ENCODE measurements at places on chromosomes 12 and 14.

GRCh38 chr14:53022593-53022992, 71.7 kb upstream of the FERMT2 start:
- peak; percentile 84 for DNase-seq

- DNase-seq = no peak
Measured at GRCh38 chr12:4011597-4011996, 138.4 kb upstream of the PARP11 start.

GRCh38 chr12:79114896-79115295, 250.3 kb downstream of the SYT1 start:
- DNase-seq = no peak

GRCh38 chr12:112001576-112001975, 11.4 kb downstream of the TMEM116 start:
- DNase-seq = no peak

DNA sequence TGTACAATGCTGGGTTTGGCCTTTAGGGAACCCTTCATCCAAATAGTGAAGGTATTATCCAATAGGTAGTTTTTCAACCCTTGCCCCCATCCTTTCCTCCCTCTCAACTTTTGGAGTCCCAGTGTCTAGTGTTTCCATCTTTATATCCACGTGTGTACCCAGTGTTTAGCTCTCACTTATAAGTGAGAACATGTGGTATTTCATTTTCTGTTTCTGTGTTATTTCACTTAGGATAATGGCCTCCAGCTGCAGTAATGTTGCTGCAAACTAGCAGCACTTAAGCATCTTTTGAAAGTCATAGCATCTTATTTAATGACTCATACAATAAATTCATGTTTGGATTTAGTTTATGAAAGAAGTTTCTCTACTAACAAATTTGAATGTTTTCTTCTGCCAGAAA, 442.5 kb downstream of the NELL2 start:
- no peak for DNase-seq

DNA sequence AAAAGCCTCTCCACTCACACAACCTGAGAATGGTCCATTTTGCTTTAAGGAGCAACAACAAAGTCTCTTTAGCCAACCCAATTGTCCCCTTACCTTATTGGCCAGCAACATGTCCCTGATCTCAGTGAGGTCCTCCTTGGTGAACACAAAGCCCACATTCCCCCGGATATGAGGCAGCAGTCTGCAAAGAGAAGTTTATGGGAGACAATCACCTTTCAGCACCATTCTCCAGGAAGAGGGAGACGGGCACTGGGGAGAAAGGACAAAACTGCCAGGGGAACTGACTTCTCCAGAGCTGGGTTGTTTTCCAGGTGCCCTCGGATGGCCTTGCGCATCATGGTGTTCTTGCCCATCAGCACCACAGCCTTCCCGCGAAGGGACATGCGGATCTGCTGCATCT, 1.9 kb downstream of the RPLP0 start:
- no peak for DNase-seq

- DNase-seq = no peak
Measured at GRCh38 chr12:57614948-57615500, 3.8 kb downstream of the ARHGEF25 start.

GRCh38 chr14:78927261-78927660, 757.1 kb downstream of the NRXN3 start:
- no peak for DNase-seq

- no peak for DNase-seq
Measured at GRCh38 chr14:51547701-51548100, 104.0 kb upstream of the FRMD6 start.

DNA sequence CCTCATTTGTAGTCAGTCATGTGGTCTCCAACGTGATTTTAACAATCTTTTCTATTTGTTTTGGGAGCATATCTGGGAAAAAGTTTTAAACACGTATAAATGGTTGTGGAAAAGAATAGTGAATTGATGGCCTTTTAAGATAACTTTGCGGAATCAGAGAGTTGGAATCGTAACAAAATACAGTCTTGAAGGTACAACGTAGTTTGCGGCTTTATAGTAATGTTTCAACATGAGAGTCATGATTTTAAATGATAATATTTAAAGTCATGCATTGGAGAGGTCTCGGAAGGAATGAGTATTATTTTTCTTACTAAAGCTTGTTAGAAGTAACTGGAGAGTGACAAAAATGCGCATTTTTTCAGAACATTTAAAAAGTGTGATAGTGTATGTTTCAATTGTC, 1.6 kb downstream of the AEBP2 start:
- DNase-seq = no peak

DNA sequence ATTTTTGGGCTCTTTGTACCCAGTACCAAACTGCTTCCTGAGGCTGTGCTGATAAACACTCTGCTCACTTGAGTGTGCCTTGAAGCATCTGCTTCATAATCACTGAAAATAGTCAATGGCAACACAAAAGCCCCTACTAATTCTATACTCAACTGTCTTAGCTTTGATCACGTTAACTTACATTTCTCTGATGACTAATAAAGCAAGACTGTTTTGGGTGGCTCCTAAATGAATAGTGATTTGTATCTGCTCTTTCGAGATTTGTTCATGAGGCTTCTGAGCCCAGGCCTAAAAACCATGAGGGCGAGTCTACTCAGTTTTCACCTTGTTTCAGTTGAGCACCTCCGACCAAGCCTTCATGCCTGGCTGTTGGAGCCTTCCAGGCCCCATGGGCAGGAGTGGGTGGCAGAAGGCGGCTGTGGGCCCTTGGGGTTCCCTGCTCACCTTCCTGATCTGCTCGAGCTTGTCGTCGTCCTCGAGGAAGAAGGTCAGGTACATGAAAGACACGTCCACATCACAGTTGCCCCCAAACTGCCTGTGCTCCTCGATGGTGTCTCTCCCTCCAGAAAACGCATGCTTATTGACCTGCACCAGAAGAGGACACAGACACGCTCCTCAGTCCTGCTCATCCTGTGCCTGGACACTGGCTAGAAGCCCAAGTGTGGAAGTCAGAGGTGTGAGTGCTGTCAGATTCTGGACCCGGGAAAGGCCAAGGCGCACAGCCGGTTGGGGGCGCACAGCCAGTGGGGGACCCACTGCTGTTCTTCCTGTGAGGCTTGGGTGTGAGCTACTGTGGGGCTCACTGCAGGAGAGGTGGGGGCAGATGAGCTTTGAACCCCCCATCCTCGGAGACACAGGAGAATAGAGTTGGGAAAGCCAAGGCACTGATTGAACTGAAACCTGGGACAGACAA, 13.7 kb downstream of the SLC25A47 start:
- no peak for DNase-seq

DNA sequence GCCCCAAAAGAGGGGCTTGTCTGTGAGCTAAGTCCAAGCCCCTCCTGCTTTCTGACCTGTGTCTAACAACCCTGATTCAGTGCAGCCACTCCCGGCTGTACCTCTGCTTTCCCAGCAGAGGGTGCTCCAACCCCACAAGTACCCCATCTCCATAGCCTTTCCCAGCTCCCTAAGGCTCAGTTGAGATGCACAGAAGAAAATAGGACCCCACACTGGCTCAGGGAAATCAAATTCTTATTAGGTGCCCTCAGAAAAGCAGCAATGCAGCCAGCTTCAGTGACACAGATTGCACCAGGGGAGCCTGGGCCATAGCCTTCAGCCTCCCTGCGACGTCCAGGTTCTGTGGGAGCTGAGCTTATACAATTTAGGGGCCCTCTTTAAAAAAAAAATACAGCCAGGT, 49.9 kb downstream of the LRRC74A start:
- peak; percentile 72 for DNase-seq

DNA sequence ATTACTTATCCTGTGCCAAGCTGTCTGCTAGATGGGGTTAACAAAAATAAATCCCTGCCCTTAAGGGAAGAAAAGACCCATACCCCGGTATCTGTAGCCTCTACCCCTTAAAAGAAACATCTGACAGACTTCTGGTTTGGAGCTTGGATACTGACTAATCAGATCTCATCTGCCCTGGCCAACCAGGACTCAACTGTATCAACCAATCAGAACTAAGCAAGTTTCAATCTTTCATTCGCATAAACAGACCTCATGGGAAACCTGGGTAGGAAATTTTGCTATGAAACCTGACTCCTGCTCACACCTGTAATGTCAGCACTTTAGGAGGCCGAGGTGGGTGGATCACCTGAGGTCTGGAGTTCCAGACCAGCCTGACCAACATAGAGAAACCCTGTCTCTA, 26.4 kb upstream of the PRMT8 start:
- DNase-seq = no peak

DNA sequence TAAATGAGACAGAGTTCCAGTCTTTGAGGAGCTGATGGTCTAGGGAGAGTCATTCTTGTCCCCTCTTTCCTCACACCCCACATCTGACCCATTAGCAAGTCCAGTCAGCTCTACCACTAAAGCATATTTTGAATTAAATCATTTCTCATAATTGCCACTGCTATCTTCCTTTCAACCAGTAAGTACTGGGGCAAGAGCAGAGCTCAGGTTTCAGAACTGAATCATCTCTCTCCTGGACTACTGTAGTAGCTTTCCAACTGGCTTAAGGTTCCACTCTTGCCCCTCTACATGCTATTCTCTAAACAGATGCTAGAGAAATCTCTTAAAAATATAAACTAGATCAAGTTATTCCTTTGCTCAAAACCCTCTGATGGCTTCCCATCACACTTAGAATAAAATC, 218.3 kb downstream of the TTC6 start:
- DNase-seq = no peak

- DNase-seq = peak; percentile 20
Measured at GRCh38 chr12:111643427-111643826, 42.3 kb downstream of the BRAP start.

DNA sequence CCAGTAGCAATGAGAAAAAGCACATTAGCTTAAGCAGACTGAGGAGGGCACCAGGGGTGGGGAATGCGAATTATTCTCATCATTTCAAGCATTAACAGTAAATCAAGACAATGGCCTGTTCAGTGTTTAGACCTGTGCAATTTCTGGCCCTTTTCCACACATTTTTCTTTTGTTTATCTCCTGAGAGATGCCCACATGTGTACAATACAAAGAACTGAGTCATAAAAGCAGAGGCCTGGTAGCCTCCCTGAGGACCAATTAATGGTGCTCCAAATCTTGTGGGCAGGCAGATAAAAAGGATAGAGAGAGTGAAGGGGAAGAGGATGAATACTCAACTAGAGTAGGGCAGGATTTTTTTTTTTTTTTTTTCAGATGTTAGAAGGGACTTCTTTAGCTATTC, 480.8 kb downstream of the RERGL start:
- no peak for DNase-seq

- peak; percentile 42 for DNase-seq
Measured at GRCh38 chr14:68787092-68787992, 5.5 kb downstream of the ZFP36L1 start.

GRCh38 chr12:91406920-91407341, 224.3 kb upstream of the DCN start:
- peak; percentile 41 for DNase-seq

DNA sequence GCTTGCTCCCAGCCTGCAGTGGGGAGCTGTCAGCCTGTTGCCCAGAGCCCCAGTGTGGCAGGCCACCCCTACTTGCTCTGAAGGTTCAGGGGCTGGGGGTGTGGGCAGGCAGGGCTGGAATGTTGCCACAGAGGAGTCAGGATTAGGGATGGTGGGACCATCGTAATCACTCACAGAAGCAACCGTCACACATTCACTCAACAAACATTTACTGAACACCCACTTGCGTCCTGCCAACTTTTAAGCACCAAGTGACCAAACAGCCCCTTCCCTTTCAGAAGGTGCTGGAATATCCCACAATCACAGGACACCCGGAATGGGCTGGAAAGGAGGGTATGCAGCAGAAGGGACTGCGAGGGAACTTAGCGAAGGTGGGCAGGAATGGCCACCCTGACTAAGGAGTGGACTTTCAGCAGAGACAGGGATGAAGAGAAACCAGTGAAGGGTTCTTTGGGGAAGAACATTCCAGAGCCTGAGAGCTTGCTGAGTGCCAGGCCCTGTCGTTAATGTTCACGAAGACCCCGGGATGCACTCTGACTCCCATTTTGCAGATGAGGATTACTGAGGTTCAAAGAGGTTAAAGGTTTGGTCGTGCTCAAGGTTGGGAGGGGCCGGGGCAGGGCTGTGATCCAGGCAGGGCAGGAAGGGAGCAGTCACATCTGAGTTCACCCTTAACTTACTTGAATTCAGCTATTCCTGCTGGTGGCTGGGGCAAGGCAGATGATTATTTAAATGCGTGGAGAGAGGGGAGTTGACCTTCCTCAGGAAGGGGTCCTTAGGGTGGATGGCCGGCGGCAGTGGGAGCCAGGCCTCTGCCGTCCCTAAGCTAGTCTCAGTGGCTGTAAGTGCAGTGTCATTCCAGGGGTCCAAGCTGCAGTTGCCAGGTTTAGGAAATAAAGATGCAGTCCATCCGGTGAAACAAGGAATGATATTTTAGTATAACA, 2.3 kb upstream of the ZBTB42 start:
- no peak for DNase-seq

DNA sequence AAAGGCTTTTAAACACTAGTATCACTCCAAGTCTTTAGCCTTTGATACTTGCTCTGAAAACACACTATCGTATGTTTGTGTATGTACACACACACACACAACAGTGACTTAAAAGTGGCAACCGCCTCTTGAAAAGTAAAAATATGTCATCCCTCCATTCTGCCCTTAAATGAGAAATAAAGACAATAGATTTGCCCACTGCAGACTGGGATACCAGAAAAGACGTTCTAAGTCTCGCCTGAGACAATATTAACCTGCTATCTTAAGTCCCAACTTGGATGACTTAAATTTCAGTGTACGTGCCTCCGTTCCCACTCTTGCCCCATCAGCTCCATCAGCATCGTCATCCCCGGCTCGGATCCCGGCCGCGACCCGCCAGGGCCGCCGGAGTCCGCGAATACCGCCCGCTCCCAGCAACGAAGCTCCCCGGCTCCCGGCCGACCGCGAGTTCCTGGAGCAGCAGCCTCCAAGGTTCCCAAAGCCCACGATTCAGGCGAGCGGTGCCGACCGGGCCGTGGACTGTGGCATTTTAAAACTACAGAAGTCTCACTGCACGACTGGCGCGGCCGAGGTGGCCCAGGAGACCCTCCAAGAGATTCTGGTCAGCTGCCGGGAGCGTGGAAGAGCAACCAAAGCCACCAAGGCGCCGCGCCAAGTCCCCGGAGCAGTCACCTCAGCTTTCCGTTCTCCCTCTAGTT, 2.8 kb upstream of the ARID2 start:
- peak; percentile 53 for DNase-seq

DNA sequence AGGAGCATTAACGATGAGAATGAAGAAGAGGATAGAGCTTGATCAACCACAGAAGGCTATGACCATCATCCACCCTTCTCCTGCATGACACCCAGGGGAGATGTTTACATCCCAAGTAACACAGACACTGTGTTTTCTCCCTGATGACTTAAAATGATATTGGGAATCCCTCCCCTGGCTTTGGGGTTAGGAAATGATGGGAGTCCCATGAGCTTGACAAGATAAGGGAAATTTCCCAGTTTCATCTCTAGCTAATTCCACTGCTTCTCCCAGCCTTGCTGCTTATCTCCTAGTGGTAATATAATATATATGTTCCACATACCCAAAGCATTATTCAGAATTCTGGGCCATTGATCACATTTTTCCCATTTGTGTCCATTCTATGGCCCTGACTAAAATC, 4.0 kb upstream of the OR6S1 start:
- DNase-seq = no peak

Data from EL (cell line).